Mammary microvascular endothelial cell (primary cell): ENCODE measurements at places on chromosomes 1 and 21. TPM values are rescaled to one million over a fixed set of nuclear protein-coding genes. Genes with fewer than 3 reads are reported as not detected.

Gene MAP1LC3C
- not detected in 2 replicates for total RNA-seq

Gene MROH7
- total RNA-seq: 0.07 TPM in 1 of 2 replicates, not detected in the other

Gene LCE2C
- total RNA-seq: not detected in 2 replicates

Gene CELA2A
- total RNA-seq: not detected in 2 replicates

Gene LCA5L
- 0.07 and 0.74 TPM in 2 replicates for total RNA-seq

Gene TNFRSF18
- total RNA-seq: not detected in 2 replicates

Gene COL11A1
- not detected in 2 replicates for total RNA-seq

Gene CLDN8
- total RNA-seq: not detected in 2 replicates

Gene HUNK
- under 0.01 TPM in 1 of 2 replicates, not detected in the other for total RNA-seq

Gene SLC30A10
- total RNA-seq: not detected in 2 replicates

Gene NBPF6
- not detected in 2 replicates for total RNA-seq

Gene AMY2A
- not detected in 2 replicates for total RNA-seq

Gene PEAR1
- 46.7 and 49.8 TPM in 2 replicates for total RNA-seq

Gene GPA33
- total RNA-seq: not detected in 2 replicates

Gene FMO3
- not detected in 2 replicates for total RNA-seq

Gene HDGF
- total RNA-seq: 232 and 273 TPM in 2 replicates

Gene FLAD1
- 27.8 and 32.6 TPM in 2 replicates for total RNA-seq

Gene KMO
- total RNA-seq: not detected in 2 replicates

Gene CD101
- 0.10 TPM in 1 of 2 replicates, not detected in the other for total RNA-seq

Gene LACTBL1
- not detected in 2 replicates for total RNA-seq

Gene STXBP3
- total RNA-seq: 31.8 and 33.4 TPM in 2 replicates

Gene AMY1B
- total RNA-seq: not detected in 2 replicates

Gene SMCP
- not detected in 2 replicates for total RNA-seq

Gene UROD
- total RNA-seq: 180 and 191 TPM in 2 replicates

Gene SELP
- 0.49 and 0.67 TPM in 2 replicates for total RNA-seq
